ENCODE measurements at places on chromosomes 2 and 18. TPM values are rescaled to one million over a fixed set of nuclear protein-coding genes. Genes with fewer than 3 reads are reported as not detected.

Gene CD207
- not detected for total RNA-seq

Gene PLGLB2
- 2.4 TPM for total RNA-seq

Gene SERPINB13
- not detected for total RNA-seq

Gene INHBB
- total RNA-seq: not detected

Gene MZT2B
- total RNA-seq: 434 TPM

Gene GAD1
- total RNA-seq: 1.6 TPM

Gene RPRM
- total RNA-seq: not detected

Gene NDUFS1
- total RNA-seq: 56.6 TPM

Gene TRABD2A
- total RNA-seq: 81.1 TPM

Gene TXNL1
- total RNA-seq: 50.6 TPM

Gene ANKRD62
- not detected for total RNA-seq

Gene NFATC1
- 50.8 TPM for total RNA-seq

Gene GCA
- total RNA-seq: 20.9 TPM

Gene FHOD3
- not detected for total RNA-seq

Gene GCG
- not detected for total RNA-seq

Gene EIF2AK3
- total RNA-seq: 18.4 TPM

Gene C2orf78
- total RNA-seq: not detected

Gene CTLA4
- total RNA-seq: 7.6 TPM

Gene VPS54
- 16.0 TPM for total RNA-seq

Gene G6PC2
- not detected for total RNA-seq

Gene UGT1A6
- not detected for total RNA-seq

Gene RFX8
- 2.2 TPM for total RNA-seq

Gene IL36RN
- total RNA-seq: not detected

Gene GPBAR1
- 0.71 TPM for total RNA-seq

Gene GALNT13
- total RNA-seq: 0.26 TPM

Gene SPC25
- total RNA-seq: 40.0 TPM

Gene GEN1
- total RNA-seq: 30.6 TPM

Gene UGT1A4
- not detected for total RNA-seq

Measured in activated naive CD8-positive, alpha-beta T cell treated with anti-CD3 and anti-CD28 coated beads, Interleukin-2, amount 10 ng/mL, durations not matched to agents 7 days and 5 days (primary cell).